HS-5 (cell line): ENCODE measurements at places on chromosomes 16 and 17.
A peak's percentile ranks its signal among the peaks of the same experiment; 100 is the strongest.

- DNase-seq: no peak
These were observed 121.2 kb upstream of the CHMP6 start for GRCh38 chr17:80870401-80870800.

- DNase-seq: peak; percentile 92
These were observed 68.9 kb upstream of the HNF1B start for GRCh38 chr17:37813751-37814150.

GRCh38 chr17:71251951-71252350 lies 868.9 kb upstream of the SOX9 start:
- no peak for DNase-seq

DNA sequence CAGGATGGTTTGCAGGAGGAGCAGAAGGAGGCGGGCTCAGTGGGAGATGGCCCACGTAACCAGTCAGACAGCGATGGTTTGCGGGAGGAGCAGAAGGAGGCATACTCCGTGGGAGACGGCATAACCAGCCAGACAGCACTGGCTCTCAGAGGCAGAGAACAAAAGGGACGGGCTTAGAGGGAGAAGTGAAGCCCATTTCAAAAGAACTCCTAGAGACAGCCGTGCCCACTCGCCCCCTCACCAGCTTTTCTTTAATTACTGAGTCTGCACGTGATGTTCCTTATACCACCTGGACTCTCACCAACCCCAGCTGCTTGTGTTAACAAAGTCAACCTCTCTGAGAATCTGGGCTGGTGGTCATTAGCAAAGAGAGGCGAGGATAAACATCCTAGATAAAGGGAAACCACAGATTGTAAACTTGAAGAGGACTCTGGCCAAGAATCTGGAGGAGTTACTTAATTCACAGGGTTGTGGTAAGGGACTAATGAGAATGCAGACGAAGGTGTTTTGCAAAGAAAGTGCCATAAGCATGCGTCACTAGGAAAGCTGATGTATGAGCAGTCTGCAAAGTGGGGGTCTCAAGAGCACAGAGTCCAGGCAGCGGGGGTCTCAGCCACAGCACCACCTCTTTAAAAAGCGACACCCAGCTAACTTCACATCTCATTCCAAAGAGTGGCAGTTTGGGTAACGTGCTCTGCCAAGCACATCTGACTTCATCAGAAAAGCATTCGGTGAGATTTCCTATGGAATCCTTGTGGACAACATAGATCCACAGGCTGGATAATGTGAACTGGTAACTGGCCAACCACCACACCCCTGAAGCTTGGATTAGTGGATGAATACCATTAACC lies 51.7 kb downstream of the NXN start:
- peak; percentile 92 for DNase-seq

GRCh38 chr16:31367853-31368252 lies 12.9 kb downstream of the ITGAX start:
- DNase-seq: no peak

- no peak for DNase-seq
These were observed 190.0 kb downstream of the RAB11FIP4 start for GRCh38 chr17:31581491-31581890.

GRCh38 chr16:27995378-27995777 lies 68.1 kb downstream of the GSG1L start:
- DNase-seq: no peak

DNA sequence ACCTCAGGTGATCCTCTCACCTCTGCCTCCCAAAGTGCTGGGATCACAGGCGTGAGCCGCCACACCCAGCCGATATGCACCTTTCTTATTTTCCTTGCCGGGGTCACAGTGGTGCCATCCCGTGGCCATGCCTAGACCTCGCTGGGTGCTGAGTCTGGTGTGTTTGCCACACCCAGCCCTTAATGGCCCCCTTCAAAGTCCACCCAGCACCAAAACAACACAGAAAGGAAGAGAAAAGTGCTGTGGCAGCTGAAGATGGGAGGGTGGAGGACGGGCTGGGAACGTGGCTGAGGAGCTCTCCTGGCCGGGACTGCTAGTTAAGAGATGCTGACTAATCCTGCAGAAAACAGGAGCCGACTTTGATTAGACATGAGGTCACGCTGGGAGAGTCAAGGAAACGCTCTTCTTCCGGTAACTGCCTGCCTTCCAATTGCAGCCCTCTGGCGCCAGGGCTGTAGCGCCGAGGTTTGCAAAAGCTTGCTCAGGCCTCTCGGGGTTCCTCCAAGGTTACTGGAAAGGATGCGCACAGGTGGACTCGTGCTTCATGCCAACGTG lies 10.9 kb downstream of the SLC43A2 start:
- peak; percentile 38 for DNase-seq

DNA sequence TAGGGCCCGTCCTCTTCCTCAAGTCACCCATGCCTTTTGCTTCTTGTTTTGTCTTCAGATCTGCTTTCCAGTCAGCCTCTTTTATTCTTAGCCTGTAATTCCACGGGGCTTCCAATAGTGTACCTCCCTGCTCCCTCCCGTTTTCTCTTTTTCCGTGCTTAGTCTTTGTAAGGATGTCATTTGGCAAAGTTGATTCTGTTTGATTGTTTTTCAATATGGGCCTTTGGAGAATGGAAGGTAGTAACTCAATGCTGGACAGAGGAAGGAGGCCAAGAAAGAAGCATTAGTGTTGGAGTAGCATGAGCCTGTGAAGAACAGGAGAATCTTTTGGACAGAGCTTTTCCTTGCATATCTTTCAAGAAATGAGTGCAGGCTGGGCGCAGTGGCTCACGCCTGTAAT lies 6.5 kb downstream of the WWP2 start:
- DNase-seq: no peak
